Dorsolateral prefrontal cortex (tissue), 122 donors: ENCODE measurements at places on chromosomes 11 and 22.
A peak's percentile ranks its signal among the peaks of the same experiment; 100 is the strongest.

GRCh38 chr11:128871168-128871610 lies 4.1 kb upstream of the KCNJ1 start:
- DNase-seq: no peak

- DNase-seq: no peak
These were observed 42.6 kb upstream of the ACCSL start for GRCh38 chr11:44005063-44005701.

DNA sequence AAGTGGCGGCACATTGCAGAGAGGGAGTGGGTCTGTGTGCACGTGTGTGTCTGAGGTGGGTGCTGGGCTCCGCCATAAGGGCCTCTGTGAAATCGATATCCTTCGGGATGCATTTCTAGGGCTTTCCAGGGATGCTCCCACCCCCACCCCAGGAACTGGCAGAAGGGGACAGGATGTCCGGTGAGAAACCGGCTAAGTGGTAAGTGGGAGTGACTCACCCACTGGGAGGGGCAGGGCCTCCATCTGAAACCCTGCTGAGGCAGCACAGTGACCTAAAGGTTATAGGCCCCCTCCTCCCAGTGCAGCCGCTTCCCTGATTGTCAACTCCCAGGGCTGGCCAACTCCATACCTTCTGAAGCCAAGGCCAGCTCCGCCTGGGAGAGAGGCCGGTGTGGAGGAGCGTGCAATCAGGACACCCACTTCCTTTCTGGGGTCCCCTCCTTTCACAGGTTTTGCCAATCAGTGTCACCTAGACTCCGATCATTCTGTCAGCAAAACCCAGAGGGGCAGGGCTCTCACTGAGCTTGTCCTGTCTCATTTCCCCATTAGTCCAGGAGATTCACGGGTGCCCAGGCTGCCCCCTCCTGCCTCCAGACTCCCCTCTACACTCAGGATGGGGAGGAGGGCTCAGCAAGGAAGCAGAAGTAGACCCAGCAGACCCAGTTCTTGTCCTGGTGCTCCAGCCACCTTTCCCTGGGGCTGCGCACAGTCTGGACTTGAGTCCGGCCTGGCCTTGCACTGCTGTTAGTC lies 44.5 kb downstream of the NECTIN1 start:
- no peak for DNase-seq

DNA sequence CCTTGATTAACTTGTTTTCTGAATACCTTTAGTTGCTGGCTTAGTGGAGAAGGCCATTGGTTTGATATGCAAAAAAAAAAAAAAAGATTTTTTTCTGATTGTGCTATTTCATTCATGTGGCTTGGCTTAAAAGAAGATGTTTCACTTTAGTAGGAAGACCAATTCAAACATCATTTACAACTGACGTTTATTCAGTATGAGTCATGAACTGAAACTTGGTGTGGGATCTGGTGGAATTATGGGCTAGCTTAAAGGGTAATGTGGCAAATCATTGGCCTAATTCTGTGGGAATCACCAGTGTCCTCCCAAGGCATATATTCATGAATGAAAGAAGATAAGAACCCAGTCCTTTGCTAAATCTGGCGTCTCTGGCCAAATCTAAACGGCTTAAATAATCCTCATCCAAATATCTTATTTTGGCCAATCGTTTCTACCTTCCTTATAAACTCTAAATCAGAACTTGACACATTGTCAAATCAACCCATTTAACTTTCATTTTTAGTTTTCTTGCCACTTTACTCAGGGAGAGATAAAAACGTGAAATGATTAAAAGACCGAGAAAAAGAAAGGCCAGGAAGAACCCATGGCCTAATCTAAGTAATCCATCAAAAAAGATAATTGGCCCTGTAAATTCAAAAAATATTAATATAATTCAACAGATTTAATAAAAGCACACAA lies 77.0 kb downstream of the DDIAS start:
- no peak for DNase-seq

DNA sequence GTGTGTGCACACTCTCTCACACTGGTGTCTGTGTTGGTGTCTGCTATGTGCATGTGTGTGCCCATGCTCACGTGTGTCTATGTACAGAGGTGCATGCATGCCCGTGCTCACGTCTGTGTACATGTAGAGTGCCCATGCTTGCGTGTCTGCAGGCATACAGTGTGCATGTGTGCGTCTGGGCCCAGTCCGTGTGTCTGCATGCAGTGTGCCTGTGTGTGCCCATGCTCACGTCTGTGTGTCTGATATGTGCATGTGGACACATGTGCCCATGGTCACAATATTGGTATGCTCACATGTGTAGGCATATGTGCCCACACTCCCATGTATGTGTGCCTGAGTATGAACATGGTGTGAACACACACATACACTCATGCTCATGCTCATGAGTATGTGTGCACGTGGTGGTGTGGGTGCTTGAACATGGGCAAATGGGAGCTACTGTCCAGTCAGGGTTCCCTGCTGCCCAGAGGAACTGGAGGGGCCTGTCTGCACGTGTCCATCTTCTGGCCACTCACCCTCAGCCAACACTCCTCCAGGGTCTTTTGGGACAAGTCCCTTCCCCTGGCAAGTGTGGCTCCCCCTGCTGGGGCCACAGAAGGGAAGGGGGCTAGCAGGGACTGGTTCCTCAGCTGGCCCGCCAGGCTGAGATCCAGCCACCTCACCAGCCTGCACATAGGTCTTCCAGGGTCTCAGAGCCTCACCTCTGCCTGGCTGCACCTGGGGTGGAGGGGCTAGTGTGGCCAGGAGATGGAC lies 7.3 kb upstream of the TBX1 start:
- DNase-seq: no peak

- no peak for DNase-seq
These were observed 146.2 kb downstream of the TRIM29 start for GRCh38 chr11:119991669-119992068.

DNA sequence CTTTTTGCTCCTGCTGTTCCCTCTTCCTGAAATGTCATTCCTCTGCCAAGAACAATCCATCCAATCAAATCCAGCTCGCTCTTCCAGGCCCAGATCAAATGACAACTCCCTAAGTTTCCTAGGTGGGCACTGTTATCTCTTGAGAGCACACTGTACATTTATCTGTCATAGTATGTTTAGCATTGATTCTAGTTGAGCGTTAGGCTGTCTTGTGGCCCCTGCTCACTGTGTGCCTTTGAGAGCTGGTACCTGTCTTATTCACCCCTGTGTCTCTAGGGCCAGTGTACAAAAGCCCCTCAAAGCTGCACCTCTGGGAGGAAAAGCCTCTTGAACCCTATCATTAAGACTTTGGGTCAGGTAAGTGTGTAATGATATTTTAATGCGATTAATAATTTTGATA lies 7.1 kb upstream of the LMO2 start:
- no peak for DNase-seq

DNA sequence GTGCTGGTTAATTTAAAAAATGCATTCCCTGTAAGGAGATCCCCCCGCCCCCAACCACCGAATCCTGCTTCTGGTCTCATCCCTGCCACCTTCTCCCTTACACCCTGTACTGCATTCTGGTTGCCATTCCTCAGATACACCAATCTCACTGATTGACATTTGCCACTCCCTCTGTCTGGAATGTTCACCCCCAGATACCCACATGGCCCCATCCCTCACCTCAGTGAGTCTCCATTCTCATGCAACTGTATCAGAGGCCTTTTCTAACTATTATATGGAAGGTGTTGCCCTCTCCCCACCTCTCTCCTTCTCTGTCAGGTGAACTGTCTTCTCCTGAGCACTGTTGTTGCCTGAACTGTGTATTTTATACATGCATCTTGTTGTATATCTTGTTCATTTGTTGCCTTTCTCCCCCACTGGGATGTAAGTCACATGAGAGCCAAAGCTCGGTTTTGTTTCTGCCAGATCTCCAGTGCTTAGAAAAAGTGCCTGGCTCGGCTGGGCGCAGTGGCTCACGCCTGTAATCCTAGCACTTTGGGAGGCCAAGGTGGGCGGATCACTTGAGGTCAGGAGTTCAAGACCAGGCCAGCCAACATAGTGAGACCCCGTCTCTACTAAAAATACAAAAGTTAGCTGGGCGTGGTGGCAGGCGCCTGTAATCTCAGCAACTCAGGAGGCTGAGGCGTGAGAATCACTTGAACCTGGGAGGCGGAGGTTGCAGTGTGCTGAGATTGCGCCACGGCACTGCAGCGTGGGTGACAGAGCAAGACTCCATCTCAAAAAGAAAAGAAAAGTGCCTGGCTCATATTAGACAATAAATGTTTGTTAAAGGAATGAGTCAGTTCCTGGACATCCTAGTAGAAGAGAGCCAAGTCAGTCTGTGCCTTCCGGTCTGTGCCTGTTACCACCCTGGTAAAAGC lies 61.0 kb downstream of the TNRC6B start:
- DNase-seq: no peak

DNA sequence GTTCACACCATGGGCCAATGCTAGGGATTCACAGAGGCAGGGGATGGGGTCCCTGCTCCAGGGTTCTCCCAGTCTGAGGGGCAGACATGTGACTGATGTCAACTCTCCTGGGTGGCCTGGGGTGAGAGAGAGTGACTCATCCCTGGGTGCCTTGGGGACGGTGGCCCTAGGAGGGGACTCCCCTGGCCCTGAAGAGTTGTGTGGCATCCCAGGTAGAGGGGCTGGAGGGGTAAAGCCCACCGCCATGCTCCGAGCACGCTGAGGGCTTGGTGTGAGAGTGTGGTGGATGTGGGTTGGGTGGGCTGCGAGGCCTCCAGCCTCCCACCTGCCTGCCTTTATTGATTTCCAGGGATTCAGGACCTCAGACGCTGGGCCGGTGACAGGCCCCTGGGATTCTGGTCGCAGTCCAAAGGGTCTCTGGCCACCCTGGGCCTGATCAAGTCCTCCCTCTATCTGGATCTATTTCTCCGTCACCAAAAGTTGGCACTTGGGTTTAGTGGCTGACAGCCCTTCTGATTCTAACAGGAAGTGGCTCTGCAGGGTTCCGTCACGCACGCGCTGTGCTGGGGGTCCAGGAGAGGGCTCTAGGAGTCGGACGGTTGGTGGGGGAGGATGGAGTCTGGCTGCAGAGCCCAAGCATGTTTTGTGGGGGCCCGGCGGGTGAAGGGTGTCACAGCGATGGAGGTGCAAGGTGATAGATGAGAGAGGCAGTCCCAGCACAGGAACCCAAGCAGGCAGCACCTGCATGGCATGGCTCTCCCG lies 27.3 kb upstream of the WNT7B start:
- DNase-seq: peak; percentile 36

DNA sequence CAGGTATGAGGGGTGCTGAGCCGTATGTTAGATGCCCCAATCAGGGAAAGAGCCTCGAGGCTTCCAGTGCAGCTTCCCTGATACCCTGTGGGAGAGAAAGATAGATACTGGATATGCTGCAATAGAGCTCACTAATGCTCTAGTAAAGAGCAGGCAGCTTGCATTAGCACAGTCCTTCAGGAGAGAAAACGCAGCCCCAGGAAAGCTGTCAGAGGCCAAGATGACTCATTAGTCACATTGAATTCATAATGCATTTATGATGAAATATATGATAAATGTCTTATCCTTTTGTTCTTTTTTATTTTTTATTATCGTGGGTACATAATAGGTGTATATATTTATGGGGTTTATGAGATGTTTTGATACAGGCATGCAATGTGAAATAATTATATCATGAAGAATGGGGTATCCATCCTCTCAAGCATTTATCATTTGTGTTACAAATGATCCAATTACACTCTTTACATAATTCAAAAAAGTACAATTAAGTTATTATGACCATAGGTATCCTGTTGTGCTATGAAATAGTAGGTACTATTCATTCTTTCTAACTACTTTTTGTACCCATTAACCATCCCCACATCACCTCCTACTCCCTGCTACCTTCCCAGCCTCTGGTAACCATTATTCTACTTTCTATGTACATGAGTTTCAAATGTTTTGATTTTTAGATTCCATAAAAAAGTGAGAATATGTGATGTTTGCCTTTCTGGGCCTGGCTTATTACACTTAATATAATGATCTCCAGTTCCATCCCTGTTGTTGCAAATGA lies 94.5 kb upstream of the TOP3B start:
- DNase-seq: no peak

DNA sequence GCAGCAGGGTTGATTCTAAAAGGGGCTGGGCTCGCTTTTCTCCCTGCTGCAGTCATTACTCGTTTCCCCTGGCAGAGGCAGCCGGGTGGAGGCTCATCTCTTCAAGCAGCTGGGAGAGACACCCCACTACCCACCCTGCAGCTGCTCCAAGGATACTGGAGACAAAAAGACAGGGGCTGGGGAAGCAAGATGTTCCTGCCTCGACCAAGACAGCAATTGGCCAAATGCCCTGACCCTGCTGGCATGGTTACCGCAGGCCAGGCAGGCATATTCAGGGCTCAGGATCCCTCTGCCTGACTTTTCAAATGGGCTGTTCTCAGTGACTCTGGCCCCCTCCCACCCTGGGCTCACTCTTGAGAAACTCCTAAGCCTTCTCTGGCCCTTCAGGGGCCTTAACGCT lies 6.8 kb upstream of the RGL4 start:
- peak; percentile 76 for DNase-seq

GRCh38 chr11:113533425-113533698 lies 58.2 kb upstream of the DRD2 start:
- DNase-seq: no peak

GRCh38 chr11:66505276-66505816 lies 5.1 kb upstream of the BBS1 start:
- no peak for DNase-seq

DNA sequence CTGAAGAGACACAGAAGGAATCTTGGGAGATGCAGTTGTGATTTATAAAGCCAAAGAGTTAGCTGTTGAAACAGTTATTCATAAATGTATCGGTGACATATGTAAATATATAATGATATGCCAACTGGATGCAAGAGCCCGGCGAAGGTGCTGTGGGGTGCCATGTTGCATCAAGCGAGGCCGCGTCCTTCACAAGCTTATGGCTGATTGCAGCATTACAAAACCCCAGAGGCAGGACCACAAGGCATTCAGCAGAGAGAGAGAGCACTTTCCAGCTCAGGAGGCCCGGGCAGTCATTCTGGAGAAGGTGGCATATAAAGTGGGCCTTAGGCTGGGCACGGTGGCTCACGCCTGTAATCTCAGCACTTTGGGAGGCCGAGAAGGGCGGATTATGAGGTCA lies 65.6 kb downstream of the LARGE1 start:
- no peak for DNase-seq

- no peak for DNase-seq
These were observed 28.3 kb downstream of the SNU13 start for GRCh38 chr22:41660416-41660815.

GRCh38 chr11:90133560-90134477 lies 644 bp upstream of the NAALAD2 start:
- DNase-seq: no peak

DNA sequence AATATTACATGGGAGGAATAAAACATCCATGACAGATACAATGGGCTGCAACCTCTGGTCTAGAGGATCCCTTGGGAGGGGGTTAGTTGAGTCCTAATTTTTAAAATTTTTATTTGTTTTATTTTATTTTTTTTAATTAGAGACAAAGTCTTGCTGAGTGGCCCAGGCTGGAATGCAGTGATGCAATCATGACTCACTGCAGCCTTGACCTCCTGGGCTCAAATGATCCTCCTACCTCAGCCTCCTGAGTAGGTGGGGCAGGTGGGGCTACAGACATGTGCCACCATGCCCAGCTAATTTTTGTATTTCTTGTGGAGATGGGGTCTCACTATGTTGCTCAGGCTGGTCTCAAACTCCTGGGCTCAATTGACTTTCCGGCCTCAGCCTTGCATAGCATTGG lies 43.1 kb downstream of the FDX1 start:
- DNase-seq: no peak
